Cortex of kidney (tissue), 1 donor: ENCODE measurements at places on chromosomes 7 and 10.

- no peak for DNase-seq
Measured at GRCh38 chr7:96211954-96212353, 109.9 kb downstream of the SLC25A13 start.

DNA sequence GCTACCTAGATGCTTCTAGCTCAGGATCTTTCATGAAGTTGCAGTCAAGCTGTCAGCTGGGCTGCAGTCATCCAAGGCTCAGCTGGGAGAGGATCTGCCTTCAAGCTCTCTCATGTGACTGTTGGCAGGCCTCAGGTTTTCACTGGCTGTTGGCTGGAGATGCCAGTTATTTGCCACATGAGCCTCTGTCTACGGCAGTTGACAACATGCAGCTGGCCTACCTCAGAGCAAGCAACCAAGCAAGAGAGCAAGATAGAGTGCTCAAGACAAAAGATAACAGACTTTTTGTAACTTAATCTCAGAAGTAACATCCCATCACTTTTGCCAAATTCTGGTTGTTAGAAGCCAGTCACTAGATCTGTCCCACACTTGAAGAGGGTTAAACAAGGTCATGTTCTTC is 125.8 kb downstream of the TPST1 start:
- no peak for DNase-seq

DNA sequence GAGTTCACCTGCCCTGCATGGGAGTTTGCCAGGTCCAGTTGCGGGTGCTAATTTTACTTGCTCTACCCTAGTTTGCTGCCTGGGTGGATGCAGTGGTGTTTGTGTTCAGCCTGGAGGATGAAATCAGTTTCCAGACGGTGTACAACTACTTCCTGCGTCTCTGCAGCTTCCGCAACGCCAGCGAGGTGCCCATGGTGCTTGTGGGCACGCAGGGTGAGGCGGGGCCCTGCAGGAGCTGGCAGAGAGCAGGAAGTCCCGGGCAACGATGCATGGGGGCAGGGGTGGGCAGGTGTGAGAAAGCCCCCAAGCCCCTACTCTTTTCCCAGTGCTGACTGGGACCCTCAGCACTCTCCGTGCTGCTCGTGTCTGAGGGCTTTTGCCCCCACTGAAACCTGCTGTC is 31.3 kb downstream of the AGAP3 start:
- no peak for DNase-seq

GRCh38 chr7:68420342-68421192 is 1177.7 kb upstream of the AUTS2 start:
- no peak for DNase-seq

- no peak for DNase-seq
Measured at GRCh38 chr7:24786941-24787340, 29.7 kb upstream of the GSDME start.

- DNase-seq, result no peak
Measured at GRCh38 chr10:44990302-44990655, 10.4 kb upstream of the ZNF22 start.

DNA sequence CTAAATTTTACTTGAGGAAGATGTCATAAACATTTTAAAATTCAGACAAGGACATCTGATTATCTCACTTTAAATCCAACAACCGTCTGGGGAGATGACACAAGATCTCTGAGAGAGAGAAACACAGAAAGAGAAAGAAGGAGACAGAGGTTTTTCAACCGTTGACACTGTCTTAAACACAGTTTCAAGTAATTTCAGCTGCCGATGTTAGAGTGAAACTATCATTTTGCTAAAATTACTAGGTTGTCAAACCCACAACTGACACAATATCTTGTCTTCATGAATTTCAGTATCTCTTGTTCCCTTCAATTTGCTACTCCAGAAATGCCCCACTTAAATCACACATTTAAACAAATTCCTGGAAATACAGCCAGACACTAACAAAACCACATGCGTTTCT is 174.8 kb downstream of the RAPGEF5 start:
- no peak for DNase-seq

- no peak for DNase-seq
Measured at GRCh38 chr7:30921540-30922401, 10.1 kb downstream of the AQP1 start.

DNA sequence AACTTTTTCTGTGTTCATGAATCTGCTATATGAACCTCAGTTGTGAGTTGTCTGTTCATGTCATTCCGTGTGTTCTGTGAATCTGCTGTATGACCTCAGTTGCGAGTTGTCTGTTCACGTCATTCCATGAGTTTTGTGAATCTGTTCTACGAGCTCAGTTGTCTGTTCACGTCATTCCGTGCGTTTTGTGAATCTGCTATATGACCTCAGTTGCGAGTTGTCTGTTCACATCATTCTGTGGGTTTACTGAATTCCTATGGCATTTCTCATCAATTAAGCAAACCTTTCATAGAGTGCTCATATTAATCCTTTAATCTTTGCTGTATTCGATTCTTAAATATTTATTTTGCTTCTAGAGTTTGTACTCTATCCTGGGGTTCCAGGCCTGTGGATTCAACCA is 150.6 kb downstream of the DIP2C start:
- DNase-seq, result no peak

GRCh38 chr10:29346296-29347001 is 57.6 kb downstream of the LYZL1 start:
- no peak for DNase-seq

DNA sequence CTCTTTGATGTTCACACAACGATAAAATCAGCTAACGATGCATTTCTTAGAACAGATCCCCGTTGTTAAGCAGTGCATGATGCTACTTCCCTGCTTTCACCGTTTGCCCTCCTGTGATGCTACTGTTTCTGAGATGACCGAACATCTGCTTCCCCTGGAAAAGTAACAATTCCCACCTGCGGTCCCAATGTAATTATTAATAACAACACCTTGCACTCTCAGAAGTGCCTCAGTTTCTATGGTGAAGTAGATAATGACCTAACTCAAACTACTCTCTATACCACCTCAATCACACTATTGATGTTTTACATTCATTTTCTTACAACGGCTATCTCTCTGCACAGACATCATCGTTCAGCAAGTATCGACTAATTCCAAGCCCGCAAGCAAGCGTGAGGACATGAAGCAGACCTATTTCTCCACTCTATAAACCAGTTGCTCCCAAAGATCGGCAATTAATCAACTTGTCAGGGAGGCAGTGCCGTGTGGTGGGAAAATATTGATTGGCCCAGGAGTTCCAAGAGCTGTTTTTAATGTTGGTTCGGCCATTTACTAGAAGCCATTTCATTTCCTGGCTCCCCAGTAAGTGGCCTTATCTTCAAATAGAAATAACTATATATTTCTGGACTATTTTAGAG is 42.7 kb downstream of the FAM107B start:
- DNase-seq, result no peak

GRCh38 chr7:151062399-151063211 is 3.2 kb downstream of the SLC4A2 start:
- peak; percentile 36 for DNase-seq
